ENCODE measurements at places on chromosomes 1 and 21. TPM values are rescaled to one million over a fixed set of nuclear protein-coding genes. Genes with fewer than 3 reads are reported as not detected.

Gene GATAD2B
- 105 TPM for total RNA-seq

GRCh38 chr1:230753586-230754251 lies 6.5 kb downstream of the CAPN9 start:
- DNase-seq = peak; percentile 19

DNA sequence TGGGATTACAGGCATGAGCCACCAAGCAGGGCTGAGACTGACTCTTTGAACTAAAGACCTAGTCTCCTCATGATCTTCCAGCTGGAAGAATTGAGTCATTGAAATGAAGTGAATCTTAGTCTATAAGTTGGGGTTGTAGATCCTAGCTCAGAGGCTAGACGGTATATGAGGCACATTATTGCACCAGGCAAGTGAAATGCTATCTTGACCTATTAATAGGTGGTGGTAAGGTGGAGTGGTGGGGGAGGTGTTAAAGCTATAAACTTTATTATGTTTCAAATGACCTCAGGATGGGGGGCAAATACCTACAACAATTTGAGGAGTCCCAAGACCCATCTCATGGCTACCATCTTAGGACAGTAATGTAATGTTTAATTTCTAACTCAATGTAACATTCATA lies 36.8 kb upstream of the SLC16A1 start:
- DNase-seq = no peak

- DNase-seq = peak; percentile 23
These were observed 286.3 kb upstream of the SGIP1 start for GRCh38 chr1:66247415-66248208.

DNA sequence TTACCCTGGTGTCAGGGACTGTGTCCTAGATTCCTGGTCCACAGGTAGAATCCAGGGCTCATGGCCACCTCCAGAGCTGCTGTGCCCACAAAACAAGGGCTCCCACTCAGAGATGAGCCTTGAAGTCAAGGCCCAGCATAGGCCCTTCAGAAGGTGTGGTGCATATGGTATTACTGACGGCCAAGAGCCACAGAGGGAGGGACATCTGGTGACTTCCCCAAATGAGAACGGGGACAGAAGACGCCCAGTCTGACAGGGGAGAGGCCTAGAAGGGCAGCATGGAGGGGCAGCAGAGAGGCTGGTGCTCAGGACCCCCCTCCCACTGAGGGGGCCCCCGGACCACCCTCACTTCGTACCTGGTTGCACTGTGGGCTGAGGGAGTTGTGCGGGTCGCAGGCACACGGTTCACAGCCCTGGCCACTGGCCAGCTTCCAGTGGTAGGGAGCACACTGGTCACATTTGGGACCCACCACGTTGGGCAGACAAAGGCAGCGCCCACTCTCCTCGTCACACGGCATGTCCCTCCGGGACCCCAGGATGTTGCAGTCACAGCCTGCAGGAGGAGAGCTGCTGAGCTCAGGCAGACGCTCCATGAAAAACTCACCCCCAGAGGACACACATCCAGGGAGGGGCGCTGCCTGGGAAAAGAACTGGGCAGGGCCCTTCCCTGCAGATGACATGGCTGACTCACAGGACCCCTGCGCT lies 25.0 kb downstream of the LAMB3 start:
- DNase-seq = no peak

DNA sequence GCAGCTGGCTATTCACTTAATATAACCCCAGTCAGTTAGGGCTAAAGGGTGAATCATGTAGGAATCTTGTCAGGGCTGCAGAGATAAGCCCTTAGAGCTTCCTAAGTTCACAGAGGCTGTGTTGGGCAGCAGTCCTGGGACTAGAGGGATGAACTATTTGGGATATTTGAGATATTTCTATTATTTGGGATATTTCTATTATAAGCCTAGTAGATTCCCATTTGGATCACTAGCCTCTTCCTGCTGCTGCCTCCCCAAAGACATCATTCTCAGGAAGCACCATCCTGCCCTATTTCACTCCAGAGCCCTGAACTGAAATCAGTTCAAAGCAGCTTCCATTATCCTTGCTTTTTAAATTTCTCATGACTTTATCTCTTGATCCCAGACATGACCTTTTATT lies 501.3 kb downstream of the NUF2 start:
- DNase-seq = no peak

DNA sequence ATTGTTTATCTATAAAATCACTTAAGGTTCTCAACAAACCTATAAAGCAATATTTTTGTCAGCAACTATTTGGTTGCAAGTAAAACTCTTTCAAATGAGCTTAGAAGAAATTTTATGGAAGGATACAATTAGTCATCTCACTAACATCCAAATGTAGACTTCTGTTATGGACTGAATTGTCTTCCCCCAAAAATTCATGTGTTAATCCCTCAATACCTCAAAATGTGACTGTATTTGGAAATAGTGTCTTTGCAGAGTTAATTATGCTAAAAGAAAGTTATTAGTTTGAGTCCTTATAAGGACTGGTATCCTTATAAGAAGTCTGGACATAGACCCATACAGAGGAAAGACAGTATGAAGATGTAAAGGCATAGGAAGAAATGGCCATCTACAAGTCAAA lies 357.8 kb upstream of the PRMT6 start:
- DNase-seq = no peak

GRCh38 chr1:234871710-234872271 lies 256.8 kb downstream of the TOMM20 start:
- DNase-seq = no peak

DNA sequence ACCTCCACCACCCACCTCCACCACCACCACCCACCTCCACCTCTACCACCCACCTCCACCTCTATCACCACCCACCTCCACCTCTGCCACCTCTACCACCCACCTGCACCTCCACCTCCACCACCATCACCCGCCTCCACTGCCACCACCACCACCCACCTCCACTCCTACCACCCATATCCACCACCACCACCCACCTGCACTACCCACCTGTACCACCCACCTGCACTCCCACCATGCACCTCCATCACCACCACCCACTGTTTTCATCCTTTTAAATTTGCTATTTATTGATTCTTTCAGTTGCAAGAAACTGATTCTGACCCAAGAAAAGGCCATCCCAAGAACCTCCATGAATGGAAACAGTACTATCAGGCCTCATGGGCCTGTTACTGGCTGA lies 6.3 kb downstream of the OPTC start:
- DNase-seq = no peak

- no peak for DNase-seq
These were observed 12.7 kb downstream of the PRRX1 start for GRCh38 chr1:170676628-170677027.

GRCh38 chr1:18279351-18280074 lies 171.9 kb downstream of the IGSF21 start:
- DNase-seq = no peak

DNA sequence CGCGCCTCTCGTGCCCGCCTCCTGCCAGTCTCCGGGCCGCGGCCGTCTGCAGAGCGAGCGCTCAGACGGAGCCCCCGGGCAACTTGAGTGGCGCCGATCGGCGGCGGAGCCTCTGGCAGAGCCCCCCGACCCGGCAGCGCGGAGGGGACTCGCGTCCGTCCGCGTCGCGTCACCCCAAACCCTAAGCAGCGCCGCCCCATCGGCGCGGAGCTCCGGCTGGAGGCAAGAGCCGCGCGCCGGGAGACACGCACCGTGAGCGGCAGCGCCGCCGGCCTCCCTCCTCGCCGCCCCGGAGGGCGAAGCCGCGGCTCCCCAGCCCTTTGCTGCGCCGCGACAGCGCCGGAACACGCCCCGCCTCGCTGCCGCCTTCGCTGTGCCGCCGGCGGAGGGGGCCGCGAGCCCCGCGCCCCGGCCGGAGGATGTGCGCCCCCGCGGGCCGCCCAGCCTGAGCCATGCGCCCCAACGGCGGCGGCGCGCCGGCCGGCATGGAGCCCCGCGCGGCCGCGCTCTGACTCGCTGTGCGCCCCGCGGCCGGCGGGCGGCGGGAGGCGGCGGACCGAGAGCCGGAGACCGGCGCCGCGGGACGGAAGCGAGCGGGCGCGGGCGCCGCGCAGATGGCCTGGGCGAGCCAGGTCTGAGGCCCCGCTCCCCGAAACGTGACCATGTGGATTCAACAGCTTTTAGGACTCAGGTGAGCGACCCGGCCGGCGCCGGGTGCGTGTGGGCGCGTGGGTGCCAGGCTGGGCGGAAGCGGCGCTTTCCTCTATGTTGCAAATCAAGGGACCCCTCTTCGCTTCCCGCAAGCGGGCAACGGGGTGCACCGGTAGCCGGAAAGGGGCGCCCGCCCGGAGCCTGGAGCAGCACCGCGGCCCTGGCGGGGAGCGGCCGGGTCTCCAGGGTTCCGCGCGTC lies 610 bp downstream of the AJAP1 start:
- no peak for DNase-seq

DNA sequence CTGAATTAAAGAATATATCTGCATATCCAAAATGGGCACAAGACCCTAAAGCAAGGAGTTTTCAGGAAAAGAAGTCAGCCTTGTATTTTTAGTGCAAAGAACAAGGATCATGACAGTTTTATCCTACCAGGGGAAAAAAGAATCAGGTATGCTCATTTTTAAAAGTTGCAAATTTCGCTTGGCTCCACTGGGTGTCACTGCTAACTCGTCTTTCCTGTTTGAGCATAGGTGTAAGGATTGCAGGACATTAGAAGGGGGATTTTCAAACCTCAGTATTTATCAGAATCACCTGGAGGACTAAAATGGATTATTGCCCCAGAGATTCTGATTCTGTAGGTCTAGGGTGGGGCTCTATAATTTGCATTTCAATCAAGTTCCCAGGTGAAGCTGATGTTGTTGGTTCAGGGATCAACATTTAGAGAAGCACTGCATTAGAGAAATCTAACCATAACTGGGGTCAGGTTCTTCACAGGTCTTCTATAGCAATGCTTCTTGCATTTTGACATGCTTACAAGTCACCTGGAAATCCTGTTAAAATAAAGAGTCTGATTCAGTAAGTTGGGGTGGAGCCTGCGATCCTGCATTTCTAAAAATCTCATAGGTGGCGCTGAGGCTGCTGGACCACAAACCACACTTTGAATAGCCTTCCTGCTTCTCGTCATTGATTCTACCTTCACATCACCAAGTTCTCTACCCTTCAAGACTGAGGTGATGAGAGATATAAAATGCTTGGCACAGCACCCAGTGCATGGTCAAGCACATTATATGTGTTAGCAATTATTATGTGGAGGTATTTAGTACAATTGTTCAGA lies 39.6 kb downstream of the NUF2 start:
- no peak for DNase-seq

DNA sequence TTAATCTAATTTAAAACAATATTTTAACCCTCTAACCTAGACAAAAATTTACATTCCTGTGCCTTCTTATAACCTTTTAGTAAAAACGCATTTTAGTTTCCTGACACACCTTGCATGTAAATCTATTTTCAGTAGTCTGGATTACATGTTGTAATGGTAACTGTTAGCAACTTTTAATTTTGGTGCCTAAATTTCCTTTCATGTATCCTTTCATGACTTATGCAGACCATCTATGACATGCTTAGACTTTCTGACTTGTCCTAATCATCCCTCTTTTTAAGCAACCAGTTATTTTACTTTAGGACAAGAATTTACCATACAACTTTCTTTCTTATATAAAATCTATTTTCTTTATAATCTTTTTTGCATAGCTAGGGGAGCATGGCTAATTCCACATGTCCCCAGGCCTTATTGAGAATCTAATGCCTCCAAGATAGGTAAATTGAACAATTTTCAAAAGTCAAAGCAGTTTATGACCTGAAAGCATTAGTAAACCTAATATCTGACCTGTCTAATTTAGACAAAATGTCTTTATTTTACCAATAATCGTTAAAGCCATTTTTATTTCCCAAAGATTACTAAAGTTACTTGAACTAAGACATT lies 57.5 kb upstream of the IL12RB2 start:
- DNase-seq = no peak

DNA sequence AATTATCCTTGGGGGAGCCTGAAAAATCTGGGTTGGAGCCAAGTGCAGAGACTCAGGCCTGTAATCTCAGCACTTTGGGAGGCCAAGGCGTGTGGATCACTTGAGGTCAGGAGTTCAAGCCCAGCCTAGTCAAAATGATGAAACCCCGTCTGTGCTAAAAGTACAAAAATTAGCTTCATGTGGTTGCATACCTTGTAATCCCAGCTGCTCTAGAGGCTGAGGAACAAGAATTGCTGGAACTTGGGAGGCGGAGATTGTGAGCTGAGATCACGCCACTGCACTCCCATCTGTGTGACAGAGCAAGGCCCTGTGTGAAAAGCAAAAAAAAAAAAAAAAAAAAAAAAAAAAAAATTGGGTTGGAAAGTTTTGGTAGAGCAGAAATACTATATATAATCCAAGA lies 1563.6 kb upstream of the PRMT6 start:
- no peak for DNase-seq

Gene DIP2A
- total RNA-seq = 61.9 TPM

DNA sequence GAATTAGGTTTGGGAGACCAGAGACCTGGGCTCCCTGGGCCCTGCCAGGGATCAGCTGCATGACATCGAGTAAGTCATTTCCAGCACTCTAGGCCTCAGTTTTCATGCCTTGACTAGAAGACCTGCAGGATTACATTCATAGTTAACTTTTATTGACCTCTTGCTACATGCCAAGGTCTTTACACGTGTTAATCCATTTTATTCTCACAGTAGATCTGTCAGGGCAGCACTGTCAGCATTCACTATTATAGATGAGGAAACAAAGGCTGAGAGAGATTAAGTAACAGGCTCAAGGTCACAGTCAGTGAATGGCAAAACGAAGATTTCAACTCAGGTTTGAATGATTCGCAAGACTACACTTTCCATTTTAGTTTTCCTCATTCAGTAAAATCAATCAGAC lies 37.0 kb downstream of the PGM1 start:
- DNase-seq = no peak

- no peak for DNase-seq
These were observed 165.6 kb downstream of the PLPP3 start for GRCh38 chr1:56413671-56414199.

DNA sequence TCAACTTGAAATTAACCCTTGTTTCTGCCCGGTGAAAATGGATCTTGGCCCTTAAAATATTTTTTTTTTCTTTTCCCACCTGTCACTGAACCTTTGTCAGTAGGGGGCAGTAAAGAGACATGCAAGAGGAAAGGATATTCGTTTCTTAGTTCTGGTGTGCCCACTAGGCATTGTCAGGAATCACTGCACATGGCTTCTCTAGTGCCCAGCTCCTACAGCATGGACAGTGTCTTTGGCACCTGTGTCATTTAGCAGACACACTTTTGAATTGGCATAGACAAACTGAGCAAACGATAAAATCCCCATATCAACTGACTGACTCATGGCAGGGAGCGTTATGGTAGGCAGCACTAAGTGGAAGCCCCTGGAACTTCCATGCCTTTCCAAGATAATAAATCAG lies 1048.1 kb downstream of the BRINP3 start:
- no peak for DNase-seq

- no peak for DNase-seq
These were observed 8.0 kb downstream of the TIE1 start for GRCh38 chr1:43308635-43309404.

GRCh38 chr1:231972111-231972445 lies 345.5 kb downstream of the DISC1 start:
- DNase-seq = no peak

Gene TEX38
- total RNA-seq = not detected

Gene HTR1D
- total RNA-seq = not detected

Gene SH3BGR
- total RNA-seq = 1.7 TPM

GRCh38 chr1:104768466-104768865 lies 1018.8 kb downstream of the AMY1C start:
- no peak for DNase-seq

GRCh38 chr1:59917785-59918180 lies 8.8 kb downstream of the CYP2J2 start:
- no peak for DNase-seq

Gene LDLRAD1
- total RNA-seq = not detected

Gene DOCK7
- total RNA-seq = 22.0 TPM
